Erythroblast (primary cell): ENCODE measurements at places on chromosomes 1 and 21.

GRCh38 chr1:231665101-231665500, 38.5 kb downstream of the DISC1 start:
- DNase-seq, result no peak

DNA sequence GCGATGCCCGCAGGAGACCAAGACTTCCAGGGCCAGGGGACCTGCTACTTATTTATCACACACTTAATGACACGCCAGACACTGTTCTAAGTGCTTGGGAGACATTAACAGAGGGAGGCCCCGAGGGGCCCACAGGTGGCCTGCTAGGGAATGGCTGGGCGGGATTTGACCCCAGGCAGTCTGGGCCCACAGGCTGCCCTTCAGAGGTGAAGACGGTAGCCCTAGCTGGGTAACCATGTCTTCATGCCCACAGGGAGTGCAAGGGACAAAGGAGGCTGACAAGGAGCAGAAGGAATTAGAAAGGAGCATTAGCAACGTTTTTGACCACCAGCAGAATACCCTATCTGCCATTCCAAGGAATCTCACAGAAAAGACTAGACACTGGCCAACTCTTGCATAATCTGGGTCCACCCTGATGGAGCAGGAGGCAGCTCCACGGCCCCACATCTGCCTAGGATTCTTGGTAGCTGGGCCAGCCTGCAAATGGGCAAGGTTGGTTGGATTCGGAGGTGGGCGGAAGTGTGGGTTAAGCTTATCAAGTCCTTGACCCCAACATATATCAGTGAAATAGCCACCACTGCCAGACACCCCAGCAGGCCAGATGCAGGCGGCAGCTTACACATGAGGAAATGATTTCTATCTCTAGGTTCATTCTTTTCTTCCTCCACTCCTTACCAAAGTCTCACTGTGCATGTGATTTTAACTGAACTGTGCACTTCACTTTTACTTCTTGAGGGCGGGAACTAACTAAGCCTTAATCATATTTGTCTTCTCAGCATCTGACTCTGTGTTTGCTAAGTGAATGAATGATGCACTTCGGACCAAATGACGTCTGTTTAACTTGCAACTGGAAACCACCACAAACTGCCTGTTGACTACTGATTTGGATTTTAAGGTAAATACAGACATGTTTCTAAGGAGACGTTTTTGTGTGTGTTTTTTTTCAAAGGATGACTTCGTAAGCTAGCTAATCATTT, 3.4 kb upstream of the ETS2 start:
- no peak for DNase-seq

GRCh38 chr1:48033495-48034045, 36.4 kb upstream of the TRABD2B start:
- DNase-seq, result no peak

DNA sequence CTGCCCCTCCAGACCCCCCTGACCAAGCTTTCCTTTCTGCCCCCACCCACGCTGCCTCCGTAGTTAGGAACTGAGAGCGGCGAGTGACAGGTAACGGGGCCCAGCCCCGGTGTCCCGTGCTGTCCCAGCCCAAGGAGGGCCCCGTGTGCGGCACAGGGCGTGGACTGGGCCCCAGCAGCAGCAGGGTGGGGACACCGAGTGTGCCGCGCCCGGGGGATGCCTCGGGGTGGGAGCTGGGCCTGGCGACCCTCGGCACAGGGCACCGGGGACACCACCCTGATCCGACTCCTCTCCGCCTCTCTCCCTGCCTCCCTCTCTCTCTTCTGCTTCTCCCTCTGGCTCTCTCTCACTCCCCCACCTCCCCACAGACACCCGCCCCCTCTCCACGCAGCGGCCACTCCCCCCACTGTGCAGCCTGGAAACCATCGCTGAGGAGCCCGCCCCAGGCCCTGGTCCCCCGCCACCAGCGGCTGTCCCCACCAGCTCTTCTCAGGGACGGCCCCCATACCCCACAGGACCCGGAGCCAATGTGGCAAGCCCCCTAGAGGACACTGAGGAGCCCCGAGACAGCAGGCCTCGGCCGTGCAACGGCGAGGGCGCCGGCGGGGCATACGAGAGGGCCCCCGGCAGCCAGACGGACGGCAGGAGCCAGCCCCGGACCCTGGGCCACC, 22.7 kb downstream of the PANK4 start:
- DNase-seq, result no peak

DNA sequence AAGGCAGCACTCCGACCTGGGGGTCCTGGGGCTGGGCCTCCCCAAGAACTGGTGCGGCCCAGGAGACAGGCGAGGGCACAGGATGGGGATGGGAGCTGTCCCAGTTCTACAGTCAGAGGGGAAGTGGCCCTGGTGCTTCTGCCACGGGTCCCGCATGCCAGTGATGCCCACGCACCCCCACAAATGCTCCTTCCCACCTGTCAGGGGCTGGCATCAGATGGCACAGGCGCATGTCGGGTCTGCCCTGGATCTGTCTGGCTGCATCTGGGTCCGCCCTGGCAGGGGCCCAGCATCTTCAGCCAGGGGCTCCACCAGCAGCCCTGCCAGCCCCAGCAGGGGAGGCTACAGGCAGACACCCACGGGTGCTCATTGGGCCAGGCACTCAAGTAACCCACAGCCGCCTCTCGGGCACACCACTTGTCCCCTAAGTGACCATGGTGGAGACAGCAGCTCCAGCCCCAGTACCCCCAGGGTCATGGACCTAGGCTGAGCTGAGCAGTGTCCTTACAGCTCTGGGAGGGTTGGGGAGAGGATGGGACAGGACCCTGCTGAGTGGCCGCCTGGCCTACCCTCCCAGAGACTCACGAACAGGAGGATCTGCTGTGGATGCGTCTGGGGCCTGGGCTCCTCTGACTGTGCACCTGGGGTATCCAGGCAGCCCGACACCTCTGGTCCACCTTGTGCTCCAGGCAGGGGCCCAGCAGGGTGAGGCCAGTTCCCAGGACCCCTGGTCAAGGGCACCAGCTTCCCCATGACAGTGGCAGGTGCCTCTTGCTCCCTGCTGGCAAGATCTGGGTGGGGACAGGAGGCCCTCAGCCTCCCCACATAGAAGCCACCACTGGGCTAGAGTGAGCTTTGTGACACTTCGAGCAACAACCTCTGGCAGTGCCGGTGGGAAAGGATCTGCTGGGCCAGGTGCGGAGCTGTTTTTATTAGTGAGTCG, 5.4 kb downstream of the SMIM1 start:
- no peak for DNase-seq

GRCh38 chr1:29640428-29640785, 404.1 kb downstream of the PTPRU start:
- no peak for DNase-seq

- DNase-seq, result no peak
These were observed 151.8 kb downstream of the CACNA1E start for GRCh38 chr1:181635110-181635509.
